ENCODE measurements at places on chromosomes 11 and 22.

DNA sequence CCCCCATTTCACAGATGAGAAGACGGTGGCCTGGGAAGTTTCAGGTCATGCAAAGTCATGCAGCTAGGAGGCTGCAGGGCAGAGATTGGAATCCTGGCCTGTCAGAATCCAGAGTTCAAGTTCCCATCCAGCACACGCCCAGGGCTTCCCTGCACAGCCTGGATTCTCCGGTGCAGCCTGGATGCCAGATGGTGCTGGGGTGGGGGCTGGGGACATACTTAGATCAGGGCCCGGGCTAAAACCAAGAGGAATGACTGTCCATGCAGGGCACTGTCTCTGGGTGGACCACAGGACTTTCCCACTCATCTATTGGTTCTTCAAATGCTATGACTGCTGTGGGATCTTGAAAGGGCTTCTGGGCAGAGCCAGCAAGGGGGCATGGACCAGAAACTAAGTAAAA, 24.6 kb downstream of the LMO1 start:
- DNase-seq, result no peak

GRCh38 chr11:120834686-120835210, 189.2 kb upstream of the TBCEL start:
- no peak for DNase-seq

GRCh38 chr11:10807493-10808234, 1.1 kb downstream of the EIF4G2 start:
- DNase-seq, result no peak

- DNase-seq, result no peak
Observed at GRCh38 chr22:25488244-25489020, 76.0 kb upstream of the GRK3 start.

- no peak for DNase-seq
Observed at GRCh38 chr11:16169956-16170847, 186.1 kb downstream of the SOX6 start.

Measured in cerebellar nuclear complex (tissue), 1 donor.